ENCODE measurements at places on chromosomes 3 and 15. TPM values are rescaled to one million over a fixed set of nuclear protein-coding genes. Genes with fewer than 3 reads are reported as not detected.

The NFKBIZ gene
- 14.0 TPM for total RNA-seq

The LRRN1 gene
- not detected for total RNA-seq

The PCNP gene
- 111 TPM for total RNA-seq

The LYZL4 gene
- total RNA-seq, result not detected

The TMEM212 gene
- total RNA-seq, result not detected

The STT3B gene
- total RNA-seq, result 221 TPM

The MAPKBP1 gene
- 12.0 TPM for total RNA-seq

The KY gene
- not detected for total RNA-seq

The STRA6 gene
- 0.32 TPM for total RNA-seq

The TEX55 gene
- total RNA-seq, result not detected

The GRK7 gene
- total RNA-seq, result not detected

The SLC38A3 gene
- total RNA-seq, result under 0.01 TPM

The AGBL1 gene
- total RNA-seq, result not detected

The PLA2G4D gene
- total RNA-seq, result not detected

The HCN4 gene
- not detected for total RNA-seq

The SPPL2A gene
- total RNA-seq, result 68.7 TPM

The MELTF gene
- 6.2 TPM for total RNA-seq

The ABI3BP gene
- 54.3 TPM for total RNA-seq

The LRRC31 gene
- total RNA-seq, result not detected

The SLC12A1 gene
- not detected for total RNA-seq

The PLCB2 gene
- total RNA-seq, result 7.8 TPM
